ENCODE measurements at places on chromosomes 16 and 17.

GRCh38 chr17:74715144-74715543, 2.4 kb upstream of the CD300LF start:
- DNase-seq: no peak

DNA sequence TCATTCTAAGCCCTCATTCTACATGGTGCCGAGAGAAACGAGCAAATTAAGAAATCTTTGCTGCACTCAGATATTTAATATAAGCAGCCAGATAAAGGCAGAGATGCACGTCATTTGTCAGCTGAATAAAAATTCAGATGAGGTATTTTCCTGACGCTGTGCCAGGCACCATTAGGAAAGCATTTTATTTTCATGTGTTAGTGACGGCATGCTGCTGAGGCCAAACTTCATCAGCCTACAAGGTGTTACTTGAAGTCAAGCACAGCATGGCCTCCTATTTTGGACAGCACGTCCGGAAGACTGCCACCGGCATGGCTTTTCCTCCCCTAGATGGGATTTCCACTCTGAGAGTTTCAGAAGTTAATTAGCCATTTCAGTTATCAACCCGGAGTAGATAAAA, 70.3 kb downstream of the IRX3 start:
- no peak for DNase-seq

DNA sequence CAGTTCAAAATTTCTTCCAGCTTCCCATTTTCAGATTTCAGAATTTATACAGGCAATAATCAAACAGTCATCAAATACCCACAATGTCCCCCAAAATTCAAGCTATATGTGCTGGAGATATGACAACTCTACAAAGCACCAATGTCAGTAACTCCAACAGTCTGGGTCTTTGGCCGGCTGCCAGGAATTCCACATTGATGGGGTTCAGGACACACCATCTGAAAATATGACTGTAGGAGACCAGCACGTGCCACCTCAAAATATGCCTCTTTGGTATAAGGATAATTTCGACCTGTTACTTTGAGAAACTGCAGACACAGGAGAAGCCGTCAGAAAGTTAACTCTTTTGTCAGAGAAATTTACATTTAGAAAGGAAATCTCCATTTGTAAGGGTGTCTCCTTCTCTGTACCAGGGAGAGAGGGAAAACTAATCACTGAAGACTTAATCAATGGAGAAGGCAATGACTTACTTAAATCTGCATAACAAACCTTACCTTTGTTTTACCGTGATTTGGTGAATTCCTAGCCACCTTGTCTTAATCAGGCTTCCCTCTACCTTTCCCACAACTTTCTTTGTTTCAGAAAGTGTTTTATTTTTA, 594.3 kb upstream of the CDH5 start:
- no peak for DNase-seq

DNA sequence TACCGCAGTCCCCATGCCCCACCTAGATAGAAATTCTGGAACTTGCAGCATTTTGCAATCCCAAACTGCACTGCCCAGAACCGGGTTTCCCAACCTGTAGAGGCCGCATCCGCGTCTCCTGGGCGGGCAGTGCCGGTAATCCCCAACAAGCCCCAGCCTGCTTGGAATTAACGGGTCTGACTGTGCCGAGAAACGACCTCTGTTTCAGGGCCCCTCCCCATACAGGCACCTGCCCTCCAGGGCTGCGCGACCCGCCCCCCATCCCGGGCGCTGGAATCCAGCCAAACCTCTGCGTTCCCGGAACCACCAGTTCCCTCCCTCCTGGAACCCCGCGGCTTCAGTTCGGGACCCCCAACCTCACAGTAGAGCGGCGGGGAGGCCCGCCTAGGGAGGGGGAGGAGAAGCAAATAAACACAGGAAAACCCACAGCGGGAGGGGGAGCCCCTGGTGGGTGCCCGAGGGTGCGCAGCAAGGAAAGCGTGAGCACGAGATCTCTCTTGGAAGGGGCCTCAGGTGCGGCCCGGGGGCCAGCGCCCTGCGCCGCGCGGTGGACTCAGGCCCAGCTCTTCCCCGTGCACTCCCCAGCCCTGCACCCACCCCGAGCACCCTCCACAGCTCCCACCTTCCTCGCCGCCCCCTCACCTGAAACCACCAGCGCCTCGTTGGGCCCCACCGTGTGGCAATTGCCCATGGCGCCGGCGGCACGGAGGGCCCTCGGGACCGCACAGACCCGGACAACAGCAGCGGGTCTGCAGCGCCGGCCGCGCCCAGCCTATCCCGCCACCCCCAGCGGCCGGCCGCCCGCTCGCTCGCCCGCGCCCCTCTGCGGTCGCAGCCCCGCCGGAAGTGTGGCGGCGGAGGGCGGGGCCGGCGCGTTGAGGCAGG, at the start of gene FLOT2:
FLOT2 (minus strand) TSS at position 850 of the 885 bp plus-strand sequence; CDS start at position 691, 159 bp downstream.
- peak; percentile 64 for DNase-seq

DNA sequence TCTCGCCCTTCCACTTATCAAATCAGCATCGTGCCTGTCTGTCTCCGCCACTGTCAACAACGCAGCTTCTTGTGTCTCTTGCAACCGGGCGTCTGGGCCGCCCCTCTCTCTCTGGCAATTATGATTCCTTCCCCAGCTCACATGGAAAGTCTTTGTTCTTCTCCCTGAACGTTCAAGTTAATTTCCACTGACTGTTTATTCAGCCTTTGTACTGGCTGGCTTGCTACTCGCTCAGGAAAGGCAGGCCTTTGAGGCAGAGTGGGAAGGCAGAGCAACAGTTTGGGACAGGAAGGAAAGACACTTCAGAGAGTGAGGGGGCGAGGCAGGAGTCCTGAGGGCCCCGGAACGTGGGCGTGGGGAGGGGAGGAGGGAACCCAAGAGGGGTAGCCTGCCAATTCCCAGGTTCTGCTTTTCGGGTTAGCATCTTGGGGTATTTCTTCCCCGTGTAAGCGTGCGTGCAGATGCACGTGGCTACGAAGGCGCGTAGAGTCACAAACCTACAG, 50.8 kb downstream of the AKAP1 start:
- DNase-seq: peak; percentile 41

DNA sequence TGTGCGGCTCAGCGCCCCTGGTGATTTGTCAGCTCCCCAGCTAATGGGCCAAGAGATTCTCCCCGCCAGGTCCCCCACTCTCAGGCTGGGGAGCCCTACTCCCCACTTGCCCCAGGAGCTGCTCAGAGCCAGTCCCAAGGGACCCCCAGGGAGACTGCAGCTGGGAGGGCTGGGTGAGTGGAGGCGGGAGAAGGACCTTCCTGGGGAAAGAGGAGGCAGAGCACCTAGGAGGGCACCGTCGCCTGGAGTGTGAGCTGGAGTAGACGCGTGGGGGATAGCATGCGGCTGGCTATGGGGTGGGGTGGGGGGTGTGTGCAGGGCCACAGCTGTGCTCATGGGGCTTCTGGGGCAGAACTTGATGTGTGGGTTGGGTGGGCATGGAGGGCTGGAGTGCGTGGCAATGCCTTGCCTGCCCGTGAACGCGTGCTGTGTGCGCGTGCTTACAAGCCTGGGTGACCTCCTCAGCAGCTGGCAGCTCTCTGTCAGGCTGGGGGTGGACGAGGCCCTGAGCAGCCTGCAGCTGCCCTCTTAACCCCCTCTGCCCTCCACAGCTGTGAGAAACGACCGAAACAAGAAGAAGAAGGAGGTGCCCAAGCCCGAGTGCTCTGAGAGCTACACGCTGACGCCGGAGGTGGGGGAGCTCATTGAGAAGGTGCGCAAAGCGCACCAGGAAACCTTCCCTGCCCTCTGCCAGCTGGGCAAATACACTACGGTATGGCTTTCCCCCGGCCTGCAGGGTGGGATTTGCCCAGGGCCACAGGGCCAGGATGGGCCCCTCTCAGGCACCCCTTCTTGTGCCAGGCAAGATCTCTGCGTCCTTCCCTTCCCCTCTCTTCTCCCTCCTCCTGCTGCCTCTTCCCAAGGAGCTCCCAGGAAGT, 12.9 kb downstream of the GJD3 start:
- DNase-seq: no peak

DNA sequence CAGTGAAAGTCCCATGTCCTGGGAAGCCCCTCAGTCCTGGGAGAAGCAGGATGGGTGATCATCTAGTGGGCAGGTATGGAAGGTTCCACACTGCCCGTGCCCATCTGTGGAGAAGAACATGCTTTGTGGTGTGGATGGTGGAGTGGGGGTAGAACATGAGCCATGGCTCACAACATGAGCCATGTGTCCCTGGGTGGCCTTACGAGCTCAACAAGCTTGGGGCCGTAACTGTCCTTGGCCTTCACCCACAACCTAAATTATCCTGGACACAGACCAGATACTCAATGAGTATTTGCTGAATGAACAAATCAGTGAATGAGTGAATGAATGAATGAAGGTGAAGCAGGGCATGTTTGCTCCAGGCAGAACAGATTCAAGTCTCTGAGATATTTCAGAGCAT, 13.5 kb downstream of the SOX8 start:
- DNase-seq: no peak
